ENCODE measurements at places on chromosomes 4 and X.
A peak's percentile ranks its signal among the peaks of the same experiment; 100 is the strongest.

DNA sequence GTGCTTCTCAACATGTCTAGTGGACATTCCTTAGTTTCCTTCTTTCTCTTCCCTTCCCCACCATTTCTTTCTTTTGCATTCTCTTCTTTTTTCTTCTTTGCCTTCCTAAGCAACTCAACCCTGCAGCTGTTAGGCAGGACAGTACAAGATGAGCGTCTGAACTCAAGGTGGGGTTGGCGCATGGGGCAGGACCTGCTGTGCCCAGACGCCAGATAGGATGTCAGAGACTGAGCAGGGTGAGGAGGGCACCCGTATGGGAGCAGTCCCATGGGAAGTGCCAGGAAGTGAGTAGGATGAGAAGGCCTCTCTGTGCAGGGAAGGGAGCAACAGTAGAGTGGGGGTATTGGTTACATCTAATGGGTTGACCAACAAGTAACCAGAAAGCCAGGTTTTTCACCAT, 38.1 kb upstream of the ZNF827 start:
- no peak for DNase-seq

DNA sequence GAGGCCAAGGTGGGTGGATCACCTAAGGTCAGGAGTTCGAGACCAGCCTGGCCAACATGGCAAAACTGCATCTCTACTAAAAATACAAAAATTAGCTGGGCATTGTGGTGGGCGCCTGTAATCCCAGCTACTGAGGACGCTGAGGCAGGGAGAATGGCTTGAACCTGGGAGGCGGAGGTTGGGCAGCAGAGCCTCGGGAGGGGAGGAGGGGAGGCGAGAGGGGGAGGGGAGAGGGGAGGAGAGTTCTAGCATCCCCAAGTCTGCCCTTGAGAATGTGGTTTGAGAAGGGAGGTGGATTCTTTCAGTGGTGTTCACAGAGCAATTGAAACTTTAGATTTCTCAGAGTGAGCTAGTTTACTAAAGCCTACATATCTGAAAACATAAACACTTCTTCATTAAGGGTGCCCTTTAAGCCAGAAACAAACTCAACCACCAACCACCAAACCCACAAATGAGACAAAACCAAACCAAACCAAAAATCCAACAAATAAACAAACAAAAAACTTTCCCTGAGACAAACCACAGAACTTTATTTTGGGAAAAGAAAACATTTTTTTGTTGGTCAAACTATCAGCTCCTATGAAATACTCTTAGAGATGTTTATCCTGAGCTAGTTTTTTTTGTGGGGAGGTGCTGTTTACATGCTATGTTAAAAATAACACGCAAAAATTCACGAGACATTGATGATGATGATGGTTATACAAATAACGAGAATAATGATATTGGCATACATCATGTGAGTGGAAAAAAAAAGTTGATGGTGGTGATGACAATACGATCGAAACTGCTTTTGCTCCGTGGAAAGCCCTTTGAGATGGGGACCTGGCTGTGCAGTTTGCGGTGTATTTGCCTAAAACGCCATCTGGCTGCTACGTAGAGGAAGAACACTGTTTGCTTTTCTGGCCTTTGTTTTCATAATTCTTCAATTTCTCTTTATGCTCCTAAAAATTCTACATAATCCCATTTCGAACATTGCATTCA, 98.2 kb upstream of the PRKX start:
- no peak for DNase-seq

GRCh38 chrX:79082899-79083298, 61.6 kb upstream of the GPR174 start:
- DNase-seq = no peak

DNA sequence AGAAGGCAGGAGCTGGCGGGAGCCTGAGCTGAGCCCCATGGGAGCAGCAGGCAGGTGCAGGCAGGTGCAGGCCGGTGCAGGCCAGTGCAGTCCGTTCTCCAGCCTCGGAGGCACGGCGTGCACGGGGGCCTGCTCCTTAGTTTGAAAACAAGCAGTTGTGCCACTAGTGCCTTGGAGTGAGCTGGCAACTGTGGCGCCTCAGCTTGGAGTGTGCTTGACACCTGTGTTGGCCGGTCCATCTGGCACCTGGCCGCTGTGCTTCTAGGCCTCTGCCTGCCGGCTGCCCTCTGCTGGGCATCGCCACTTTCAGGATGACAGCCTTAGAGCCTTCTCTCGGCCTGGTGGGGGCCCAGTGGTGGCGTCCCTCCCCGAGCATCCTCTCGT, 47.9 kb downstream of the RGS12 start:
- DNase-seq = no peak

GRCh38 chr4:159227984-159228383, 125.1 kb downstream of the RAPGEF2 start:
- DNase-seq = no peak

GRCh38 chrX:141945426-141945825, 41.7 kb downstream of the MAGEC1 start:
- DNase-seq = no peak

- no peak for DNase-seq
Observed at GRCh38 chr4:76238236-76238635, 13.3 kb upstream of the FAM47E start.

DNA sequence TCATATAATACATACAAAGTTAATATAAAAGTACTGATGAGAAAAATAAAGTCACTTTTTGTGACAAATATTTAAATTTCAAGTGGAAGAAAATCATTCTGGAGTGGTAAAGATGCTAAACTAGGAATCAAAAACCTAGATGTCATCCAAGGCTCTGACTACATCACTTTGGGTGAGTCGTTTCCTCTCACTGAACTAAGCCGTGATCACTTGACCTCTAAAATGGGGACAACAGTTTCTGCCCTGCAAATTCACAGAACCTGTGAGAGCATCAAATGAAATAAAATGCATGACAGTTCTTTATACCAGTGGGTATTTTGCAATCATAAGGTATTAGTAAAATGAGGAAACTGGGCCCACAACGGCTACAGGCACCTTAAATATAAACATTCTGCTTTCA, 63.8 kb downstream of the PRDM5 start:
- DNase-seq = no peak

DNA sequence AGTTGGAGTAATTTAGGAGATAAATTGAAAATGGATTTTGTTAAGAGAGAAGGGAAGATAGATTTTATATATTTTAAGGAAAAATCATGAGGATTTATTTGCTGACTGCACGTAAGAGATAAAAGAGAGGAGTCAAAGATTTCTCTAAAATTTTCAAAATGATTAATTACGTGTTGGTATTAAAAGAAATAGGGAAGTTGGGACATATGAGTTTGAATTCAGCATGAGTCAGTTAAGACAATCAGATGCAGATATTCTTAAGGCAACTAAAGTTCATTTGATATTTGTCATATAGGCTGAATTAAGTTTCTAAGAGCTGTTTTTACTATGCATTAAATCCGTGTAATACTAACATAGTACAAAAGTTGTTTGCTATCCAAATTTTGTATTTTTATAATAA, 46.9 kb downstream of the TET2 start:
- no peak for DNase-seq

GRCh38 chrX:144627947-144628346, 619.4 kb upstream of the SPANXN1 start:
- no peak for DNase-seq

GRCh38 chrX:150487369-150488094, 80.9 kb upstream of the MTM1 start:
- DNase-seq = no peak

- DNase-seq = no peak
Observed at GRCh38 chr4:76836860-76837562, 60.9 kb downstream of the SOWAHB start.

DNA sequence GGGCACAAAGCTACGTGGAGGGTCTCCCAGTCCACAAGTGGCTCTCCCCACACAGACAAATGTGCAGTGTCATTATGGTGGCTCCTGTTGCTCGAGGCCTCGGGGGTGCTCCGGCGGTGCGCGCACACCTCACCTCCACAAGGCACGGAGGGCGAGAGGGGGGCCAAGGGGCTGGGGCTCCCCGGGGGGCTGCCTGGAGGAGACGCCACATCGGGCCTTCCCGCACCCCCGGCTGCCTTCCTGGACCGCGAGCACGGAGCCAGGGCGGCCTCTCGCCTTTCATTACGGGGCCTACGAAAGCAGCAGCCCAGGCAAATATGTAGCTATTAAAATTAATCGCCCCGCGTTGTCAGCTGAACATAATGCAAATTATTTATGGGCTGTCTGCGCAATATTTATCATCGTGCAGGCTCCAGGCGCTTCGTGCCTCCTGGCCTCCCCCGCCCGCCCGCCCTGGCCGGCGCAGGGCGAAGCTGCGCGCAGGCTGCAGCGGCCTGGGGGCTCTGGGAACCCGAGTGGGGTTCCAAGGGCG, 70.8 kb upstream of the BCOR start:
- DNase-seq = no peak

- no peak for DNase-seq
Observed at GRCh38 chrX:40104630-40104984, 6.8 kb upstream of the BCOR start.

GRCh38 chr4:76687746-76688448, 210.0 kb downstream of the SOWAHB start:
- DNase-seq = no peak

- DNase-seq = no peak
Observed at GRCh38 chr4:184734758-184735157, 862 bp upstream of the CENPU start.

DNA sequence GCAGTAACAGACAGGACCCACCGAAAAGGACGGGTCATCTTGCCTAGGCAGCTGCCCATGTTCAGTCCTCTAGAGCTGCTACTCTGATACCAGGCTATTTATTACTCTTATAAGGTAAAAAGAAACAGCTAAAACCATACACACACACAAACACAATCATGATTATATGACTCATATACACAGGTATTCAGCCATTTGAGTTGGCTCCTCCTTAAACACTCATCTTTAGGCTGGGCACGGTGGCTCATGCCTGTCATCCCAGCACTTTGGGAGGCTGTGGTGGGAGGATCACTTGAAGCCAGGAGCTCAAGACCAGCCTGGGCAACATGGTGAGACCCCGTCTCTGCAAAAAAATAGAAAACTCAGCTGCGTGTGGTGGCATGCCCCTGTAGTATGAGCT, 76.6 kb downstream of the F11 start:
- DNase-seq = no peak

GRCh38 chr4:12723849-12724447, 760.2 kb downstream of the RAB28 start:
- no peak for DNase-seq

DNA sequence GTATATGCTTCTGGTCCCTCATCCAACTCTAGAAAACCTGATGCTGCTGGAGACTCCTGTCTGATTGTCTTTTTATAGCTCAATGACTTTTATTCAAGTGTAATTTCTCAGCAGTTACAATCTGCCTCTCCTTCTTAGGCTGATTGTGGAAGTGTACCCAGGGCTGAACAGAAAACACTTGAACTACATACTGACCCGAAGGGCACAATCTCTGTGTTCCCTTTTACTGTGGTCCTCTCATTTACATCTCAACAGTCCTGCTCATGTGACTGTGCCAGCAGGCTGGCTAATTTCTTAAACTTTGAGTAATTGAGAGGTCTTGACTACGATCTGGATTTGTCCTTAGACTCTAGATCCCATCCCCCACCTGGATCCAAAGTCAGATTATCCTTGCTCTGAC, 863.4 kb downstream of the PDHA2 start:
- no peak for DNase-seq

- DNase-seq = no peak
Observed at GRCh38 chr4:88964450-88964849, 92.5 kb downstream of the FAM13A start.

- no peak for DNase-seq
Observed at GRCh38 chr4:7126981-7127380, 59.1 kb upstream of the GRPEL1 start.

GRCh38 chr4:56649445-56650261, 31.4 kb downstream of the HOPX start:
- no peak for DNase-seq

- DNase-seq = no peak
Observed at GRCh38 chr4:8708401-8709021, 115.9 kb downstream of the CPZ start.

DNA sequence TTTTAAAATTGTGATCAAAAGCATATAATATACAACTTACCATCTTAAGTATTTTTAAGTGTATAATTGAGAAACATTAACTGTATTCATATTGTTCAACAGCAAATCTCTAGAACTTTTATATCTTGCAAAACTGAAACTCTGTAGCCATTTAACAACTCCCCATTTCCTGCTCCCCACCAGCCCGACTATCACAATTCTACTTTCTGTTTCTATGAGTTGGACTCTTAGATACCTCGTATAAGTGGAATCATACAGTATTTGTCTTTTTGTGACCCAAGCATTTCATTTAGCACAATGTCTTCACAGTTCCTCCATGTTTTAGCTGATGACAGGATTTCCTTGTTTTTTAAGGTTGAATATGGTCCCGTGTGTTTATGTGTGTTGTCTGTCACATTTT, 106.0 kb downstream of the LRBA start:
- DNase-seq = no peak

GRCh38 chr4:89177807-89178206, 66.5 kb downstream of the TIGD2 start:
- DNase-seq = no peak

GRCh38 chr4:67927251-67927650, 36.0 kb downstream of the TMPRSS11A start:
- no peak for DNase-seq

GRCh38 chrX:123803331-123803983, 56.4 kb upstream of the XIAP start:
- DNase-seq = no peak

- no peak for DNase-seq
Observed at GRCh38 chr4:85708468-85708867, 233.5 kb downstream of the ARHGAP24 start.

GRCh38 chrX:94831364-94831763, 1157.4 kb downstream of the FAM133A start:
- DNase-seq = no peak

GRCh38 chr4:107825072-107825824, 516 bp downstream of the SGMS2 start:
- peak; percentile 71 for DNase-seq

DNA sequence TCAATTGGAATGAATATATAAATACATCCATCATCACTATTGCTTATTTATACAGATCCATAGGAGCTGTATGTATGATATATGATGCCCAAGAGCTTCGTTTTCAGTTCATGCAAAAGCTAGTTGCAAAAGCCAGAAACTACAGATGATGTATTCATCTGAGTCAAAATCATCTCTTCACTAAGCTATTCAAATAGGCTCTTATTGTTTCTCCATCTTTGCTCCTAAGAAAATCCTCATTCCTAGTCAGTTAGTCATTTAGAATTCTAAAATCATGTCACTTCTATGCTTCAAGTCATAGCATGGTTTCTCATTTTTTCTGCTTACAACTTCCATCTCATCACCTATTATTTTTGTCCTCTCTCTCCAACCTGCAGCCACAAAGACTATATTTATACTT, 300.1 kb upstream of the TRAM1L1 start:
- no peak for DNase-seq

- no peak for DNase-seq
Observed at GRCh38 chr4:20603671-20604313, 96.5 kb upstream of the PACRGL start.

GRCh38 chrX:136318895-136319597, 18.3 kb downstream of the ADGRG4 start:
- DNase-seq = no peak

DNA sequence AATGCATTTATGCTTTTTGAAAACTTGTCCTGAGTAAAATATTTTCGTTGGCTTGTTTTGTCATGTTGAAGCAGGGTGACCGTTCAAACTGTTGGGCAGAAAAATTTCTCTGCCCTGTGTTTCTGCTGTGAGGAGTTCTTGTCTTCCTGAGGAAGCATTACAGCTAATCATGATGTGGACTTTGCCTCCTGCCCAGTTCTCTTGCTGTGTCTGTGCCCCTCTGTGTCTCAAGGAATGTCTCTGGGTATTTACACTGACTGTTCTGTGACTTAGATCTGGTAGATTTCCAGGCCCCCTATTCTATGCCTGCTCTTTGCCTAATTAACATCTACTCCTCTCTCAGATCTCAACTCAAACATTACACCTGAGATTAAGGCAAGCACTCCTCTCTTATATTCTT, 30.4 kb upstream of the RPL34 start:
- DNase-seq = no peak
